ENCODE measurements at places on chromosomes 2 and 18. TPM values are rescaled to one million over a fixed set of nuclear protein-coding genes. Genes with fewer than 3 reads are reported as not detected.
A peak's percentile ranks its signal among the peaks of the same experiment; 100 is the strongest.

- no peak for DNase-seq
Measured at GRCh38 chr2:88955607-88956006, 264.1 kb downstream of the RPIA start.

- peak; percentile 84 for DNase-seq
Measured at GRCh38 chr18:45837283-45838070, 12.0 kb downstream of the SIGLEC15 start.

DNA sequence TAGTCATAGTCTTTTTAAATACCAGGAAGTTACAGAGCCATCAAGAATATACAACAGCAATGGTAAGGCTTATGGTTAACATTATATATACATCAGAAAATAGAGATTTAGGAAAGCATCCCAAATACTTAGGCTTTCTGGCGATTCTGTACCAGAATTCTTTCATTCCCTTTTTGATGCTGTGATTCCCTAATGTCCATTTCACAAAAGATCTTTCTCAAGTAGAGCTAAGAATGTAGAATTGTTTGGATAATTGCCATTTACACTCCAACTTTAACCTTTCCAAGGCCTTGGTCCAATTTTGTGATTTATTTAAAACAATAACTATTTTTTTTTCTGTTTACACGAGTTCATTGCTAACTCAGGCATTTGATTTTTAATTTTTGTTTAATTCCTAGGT, 422.2 kb downstream of the MTX2 start:
- DNase-seq = no peak

DNA sequence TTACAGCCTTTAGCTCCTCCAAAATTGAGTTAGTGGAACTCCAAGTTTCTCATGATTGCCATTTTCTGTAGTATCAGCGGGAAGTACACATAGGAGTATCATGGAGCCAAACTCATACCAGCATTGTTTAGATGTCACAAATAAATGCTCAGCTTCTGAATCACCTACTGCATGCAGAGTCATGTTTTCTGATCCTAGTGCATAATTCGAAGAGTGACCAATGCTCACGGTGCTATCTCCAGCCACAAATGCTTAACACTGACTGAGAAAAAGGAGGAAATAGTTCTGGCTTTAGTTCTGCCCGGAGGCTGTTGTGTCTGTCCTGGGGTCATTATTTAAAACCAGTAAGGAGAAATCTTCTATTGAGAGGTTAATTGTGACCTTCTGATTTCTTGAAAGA, 45.4 kb upstream of the LRATD1 start:
- no peak for DNase-seq

DNA sequence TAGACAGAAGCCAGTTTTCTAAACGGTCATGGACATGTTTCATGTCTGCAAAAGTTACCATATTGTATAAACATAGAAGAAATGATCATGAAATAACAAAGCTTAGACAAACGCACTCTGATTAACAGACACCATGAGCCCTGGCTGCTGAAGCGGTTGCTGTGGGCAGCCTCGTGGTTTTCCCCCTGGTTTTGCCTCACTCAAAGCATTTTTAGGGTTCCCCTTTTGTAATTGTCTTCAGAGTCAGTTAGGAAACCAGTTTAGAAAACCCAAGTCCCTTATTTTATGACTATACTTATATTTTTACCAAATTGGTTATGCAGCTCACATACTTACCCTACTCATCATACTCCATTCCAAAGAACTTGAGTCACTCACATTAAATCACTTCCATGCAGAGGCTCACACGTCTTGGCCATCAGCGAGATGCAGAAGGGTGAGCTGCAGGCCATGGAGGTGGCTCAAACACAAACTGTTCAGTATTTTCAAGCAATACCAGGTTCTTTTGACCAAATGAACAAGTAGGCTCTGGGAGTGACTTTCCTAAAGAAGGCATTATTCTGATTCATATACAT, 105.6 kb upstream of the SALL3 start:
- no peak for DNase-seq

DNA sequence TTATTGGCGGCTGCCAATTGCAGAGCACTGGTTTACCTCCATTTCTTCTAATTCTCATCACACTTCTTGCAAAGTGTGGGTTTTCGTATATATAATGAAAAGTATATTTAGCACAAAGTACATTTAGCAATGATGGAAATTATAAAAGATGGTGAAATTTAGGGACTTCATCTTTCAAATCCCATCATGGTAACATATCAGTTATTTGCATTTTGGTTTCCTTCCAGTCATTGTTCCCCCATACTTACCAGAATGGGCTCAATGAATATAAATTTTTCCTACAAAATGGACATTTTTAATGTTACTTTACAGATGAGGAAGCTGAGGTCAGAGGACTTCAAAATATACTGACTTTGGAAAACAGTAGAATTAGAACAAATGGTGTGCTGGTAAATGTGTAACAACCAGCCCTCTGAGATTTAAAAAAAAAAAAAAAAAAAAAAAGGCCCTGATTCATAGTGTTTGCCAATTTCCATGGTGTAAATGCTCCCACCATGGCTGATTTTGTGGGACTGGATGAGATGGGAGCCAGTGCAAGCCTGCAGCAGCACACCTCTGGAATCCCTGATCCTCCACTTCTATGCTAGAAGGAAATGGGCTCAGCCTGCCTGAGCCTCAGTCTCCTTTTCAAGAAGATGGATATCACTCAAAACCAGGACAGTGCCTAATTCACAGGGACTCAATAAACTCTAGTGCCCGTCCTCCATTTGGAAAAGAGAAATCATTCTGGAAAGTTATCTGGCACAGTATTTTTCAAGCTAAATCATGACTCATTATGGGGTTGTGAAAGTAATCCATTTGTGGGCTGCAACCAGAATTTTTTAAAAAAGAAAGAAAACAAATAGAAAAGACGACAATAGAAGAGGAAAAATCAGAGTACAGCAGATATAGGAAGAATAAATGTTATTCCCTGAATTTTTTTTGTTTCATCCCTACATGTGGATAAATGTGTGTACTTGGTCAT, 34.0 kb downstream of the LBH start:
- no peak for DNase-seq

DNA sequence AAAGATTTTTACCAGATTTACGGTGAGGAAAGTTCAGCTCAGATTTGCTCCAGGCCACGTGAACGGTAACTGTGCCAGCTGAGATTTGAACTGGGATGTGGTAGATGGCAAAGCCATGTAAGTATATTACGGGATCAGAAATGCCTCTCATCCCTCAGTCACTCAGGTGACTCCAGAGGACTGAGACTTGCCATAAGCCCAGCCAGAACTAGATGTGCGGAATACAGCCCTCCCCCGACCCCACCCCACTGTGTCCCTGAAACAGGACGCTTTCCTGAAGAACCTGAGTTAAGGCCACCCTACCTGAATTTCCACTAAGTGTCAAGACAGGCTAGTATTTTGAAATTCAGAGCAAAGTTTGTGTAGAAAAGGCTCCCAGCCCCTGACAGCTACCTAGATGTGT, 1.3 kb upstream of the FHL2 start:
- no peak for DNase-seq

DNA sequence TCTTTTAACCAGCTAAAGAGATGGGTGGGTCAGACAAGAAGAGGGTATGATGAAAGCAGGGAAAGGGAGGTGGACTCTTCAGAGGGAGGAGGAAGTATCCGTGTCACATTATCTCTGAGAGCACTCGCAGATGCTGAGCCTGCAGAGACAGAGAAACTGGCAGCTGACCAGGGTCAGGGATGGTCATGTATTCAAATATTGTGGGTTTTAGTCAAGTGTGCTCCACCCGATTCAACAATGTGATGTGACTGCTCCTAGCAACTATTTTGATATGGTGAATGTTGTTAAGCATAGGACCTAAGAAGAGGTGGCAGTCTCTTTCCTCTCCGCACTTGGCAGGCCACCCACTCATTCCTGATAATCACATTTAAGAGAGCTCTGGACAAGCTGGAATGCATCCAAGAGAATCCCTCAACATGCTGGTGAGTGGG, 1.3 kb upstream of the CLIP4 start:
- no peak for DNase-seq

The ZNF385B gene
- total RNA-seq = 0.41 TPM

The BOLL gene
- not detected for total RNA-seq

Data from H7 (cell line).